ENCODE measurements at places on chromosomes 2 and 18. TPM values are rescaled to one million over a fixed set of nuclear protein-coding genes. Genes with fewer than 3 reads are reported as not detected.

- DNase-seq = no peak
These were observed 161.6 kb downstream of the RDH14 start for GRCh38 chr2:18398833-18399232.

GRCh38 chr2:53450923-53451322, 316.7 kb upstream of the CHAC2 start:
- no peak for DNase-seq

DNA sequence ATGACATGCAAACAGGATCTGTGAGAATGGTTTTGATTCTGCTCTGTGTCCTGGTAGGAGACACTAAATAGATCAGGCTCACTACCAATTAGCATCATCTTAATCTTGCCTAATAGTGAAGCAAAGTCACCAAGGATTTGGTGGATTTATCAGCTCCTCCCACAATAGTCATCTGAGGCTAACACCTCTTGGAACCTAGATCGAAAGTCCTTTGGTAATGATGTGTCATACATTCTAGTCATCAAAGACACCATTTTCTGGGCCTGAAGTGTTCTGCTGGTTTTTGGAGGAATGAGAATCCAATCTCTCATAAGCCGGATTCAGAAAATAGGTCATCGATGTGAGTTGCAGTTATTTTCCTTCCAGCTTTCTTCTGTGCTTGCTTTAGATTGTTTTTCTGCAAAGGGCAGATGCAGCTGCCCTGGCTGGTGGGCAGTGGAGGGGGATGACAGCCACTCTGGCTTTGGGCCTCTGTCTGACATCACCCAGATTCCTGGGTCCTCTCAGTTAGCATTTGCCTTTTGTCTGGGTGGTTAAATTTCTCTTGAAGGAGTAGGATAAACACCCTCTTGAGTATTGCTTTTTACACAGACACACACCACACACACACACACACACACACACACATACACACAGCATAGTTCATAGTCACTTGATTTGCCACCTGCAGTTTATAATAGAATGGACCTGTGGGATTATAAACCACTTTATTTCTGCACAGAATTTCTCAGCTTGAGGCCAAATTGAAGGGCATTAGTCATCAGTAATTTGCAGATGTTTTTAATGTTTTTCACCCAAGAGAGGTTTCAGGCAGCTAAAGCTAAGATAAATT, at the start of gene MYO3B:
TSS of gene MYO3B (plus strand) at position 198 of the 832 bp plus-strand sequence. CDS start at position 339, 141 bp downstream.
- no peak for DNase-seq

- DNase-seq = no peak
These were observed 74.9 kb downstream of the ATP8B1 start for GRCh38 chr18:57727952-57728807.

Gene MC5R
- 0.13 TPM for polyA plus RNA-seq

Gene ANKRD29
- polyA plus RNA-seq = 0.78 TPM
